ENCODE measurements at places on chromosomes 11 and 22.
A peak's percentile ranks its signal among the peaks of the same experiment; 100 is the strongest.

GRCh38 chr11:61416941-61417340 is 12.8 kb downstream of the CPSF7 start:
- DNase-seq = no peak

DNA sequence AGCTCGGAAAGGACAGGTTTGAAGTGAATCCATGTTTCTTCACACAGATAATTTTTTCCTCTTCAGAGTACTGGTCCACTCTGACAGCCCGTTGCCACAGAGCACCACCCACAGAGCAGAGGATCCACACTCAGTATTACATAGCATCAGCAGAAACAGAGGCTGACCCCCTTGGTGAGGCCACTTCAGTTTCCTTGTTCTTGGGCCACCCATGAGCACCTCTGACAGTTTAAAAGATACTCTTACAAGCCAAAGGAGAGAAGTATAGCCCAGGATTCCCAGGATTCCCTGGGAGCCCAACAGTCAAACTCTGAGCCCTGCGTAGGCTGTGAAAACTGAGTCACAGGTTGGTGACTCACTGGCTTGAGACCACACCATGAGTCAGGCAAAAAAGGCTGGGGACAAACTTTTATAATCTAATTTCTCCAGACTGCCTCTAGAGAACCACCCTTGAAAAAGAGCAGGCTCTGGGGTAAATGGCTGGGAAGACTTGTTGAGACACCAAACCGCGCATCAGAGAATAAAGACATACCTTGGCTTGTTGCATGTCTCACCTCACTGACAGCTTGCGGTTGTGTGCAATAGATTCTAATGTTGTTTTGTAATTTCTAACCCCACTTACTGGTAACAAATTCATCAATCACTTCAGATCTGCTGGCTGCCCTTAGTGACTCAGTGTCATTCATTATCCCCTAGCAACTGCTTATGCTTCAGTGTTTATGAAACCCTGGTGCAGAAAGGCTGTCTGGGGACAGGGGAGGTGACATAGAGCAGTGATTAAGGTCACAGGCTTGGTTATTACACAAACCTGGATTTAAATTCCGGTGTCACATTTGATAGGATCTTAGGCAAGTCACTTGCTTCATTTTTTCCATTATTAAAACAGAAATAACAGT is 56.9 kb upstream of the PRSS23 start:
- DNase-seq = peak; percentile 56

GRCh38 chr11:69848201-69848600 is 29.0 kb upstream of the FGF3 start:
- DNase-seq = no peak

DNA sequence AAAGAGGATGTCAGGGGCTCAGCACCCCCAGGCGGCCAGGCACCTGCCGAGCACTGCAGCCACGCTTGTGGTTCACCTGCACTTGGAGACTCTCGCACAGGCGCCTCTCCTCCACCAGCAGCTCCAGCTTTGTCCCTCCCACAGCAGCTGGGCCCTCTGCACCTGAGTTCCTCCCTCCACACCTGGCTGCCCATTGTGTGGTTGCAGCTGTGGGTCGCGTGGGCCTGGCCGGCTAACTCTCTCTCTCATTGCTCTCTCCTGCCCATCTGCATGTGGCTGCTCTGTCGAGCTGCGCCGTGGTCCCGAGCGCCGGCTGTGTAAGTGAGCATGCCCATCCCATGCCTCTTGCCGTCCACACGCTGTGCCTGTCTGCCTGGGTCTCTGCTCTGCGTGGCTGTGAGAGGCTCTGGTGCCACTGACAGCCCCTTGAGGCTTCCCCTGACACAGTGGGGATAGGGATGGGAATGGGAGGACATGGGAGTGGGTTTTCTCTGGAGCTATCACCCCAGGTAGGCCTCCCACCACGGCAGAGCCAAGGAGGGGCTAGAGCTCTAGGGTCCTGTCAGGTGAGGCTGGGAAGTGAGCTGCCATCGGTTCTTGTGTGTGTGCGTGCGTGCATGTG is 8.5 kb upstream of the ACR start:
- no peak for DNase-seq
